ENCODE measurements at places on chromosomes 1 and 21. TPM values are rescaled to one million over a fixed set of nuclear protein-coding genes. Genes with fewer than 3 reads are reported as not detected.
A peak's percentile ranks its signal among the peaks of the same experiment; 100 is the strongest.

RPS6KA1 gene
- 106 TPM for total RNA-seq

UBQLN4 gene
- total RNA-seq, result 37.9 TPM

NPHS2 gene
- not detected for total RNA-seq

KDF1 gene
- total RNA-seq, result 1.2 TPM

PCBP3 gene
- total RNA-seq, result 2.8 TPM

GRCh38 chr1:10724052-10724494 lies 72.4 kb downstream of the CASZ1 start:
- DNase-seq, result no peak
- no peak overlapping the region for H3K27ac ChIP-seq
- H3K4me1 ChIP-seq, result no peaks in the 10 kb centered on the region
- H3K27me3 ChIP-seq, result peaks cover 25% of the 10 kb centered on the region

DNA sequence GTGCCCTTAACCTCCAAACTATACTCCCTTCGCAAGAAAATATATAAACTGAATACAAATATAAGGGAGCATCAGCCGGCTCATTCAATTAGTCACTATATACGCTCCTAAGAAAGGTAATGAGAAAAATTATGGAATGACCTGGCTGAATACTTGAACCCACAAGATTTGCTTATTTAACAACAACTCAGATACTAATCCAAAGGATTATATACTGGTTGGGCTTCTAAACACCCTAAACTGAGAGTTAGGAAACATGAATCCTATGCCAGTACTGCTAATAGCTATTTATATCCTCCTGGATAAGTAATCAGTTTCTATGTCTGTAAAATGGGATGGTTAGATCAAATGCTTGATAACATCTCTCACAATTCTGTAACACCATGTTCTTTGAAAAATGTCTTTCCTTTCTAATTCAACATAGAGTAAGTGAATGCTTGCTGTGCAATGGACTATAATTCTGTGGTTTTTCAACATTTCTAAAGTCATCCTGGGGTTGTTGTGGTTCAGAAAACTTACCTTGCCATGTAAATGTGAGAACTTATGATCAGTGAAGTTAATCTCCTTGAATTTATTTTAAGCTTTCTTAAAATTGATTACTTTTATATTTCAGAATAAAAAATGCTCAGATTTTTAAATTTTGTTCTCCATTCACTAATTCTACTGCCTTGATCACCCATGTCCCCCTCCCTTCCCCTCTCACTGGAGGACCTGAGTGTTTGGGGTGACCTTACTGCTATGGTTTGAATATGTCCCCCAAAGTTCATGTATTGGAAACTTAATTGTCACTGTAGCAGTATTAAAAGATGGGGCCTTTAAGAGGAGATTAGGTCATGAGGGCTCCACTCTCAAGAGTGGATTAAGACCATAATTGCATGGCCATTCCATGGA lies 14.5 kb downstream of the DUSP10 start:
- DNase-seq, result no peak
- H3K27me3 ChIP-seq, result no peaks in the 10 kb centered on the region
- H3K4me1 ChIP-seq, result peaks cover 33% of the 10 kb centered on the region
- no peaks in the 10 kb centered on the region for H3K36me3 ChIP-seq
- H3K27ac ChIP-seq, result peak overlapping the region; percentile 41

DNA sequence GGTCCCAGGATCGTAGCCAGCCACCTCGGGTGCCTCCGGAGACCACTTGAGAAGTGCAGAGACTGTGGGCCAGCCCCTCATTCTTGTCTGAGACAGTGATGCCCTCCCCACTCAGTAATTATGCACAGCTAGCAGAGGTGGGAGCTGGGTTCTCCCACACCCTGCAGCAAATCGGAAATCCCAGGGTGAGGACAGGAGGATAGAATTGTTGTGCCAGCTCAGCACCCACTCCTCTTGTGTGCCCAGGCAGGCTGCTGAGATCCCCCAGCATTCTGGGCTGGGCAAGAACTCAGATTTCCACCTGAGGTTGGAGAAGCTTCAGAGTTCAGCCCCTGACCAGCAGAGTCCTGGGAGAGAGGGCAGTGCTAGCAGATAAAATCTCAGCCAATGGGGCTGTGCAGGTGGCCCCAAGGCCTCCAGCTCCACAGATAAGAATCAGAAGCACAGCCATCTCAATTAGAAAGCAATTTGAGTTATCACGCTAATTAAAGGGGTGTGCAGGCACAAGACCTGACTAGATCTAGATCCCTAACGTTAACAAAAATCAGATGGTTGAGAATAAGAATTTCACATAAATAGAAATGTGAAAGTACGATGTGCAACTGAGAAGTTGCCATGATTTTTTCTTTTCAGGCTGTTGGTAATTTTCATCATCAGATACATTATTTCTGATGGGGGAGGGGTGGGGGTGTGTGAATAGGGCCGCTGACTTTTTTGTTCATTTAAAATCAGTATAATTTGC lies 45.5 kb upstream of the IRF2BP2 start:
- no peaks in the 10 kb centered on the region for H3K36me3 ChIP-seq
- no peaks in the 10 kb centered on the region for H3K4me1 ChIP-seq
- no peaks in the 10 kb centered on the region for H3K27me3 ChIP-seq
- no peak overlapping the region for H3K4me3 ChIP-seq
- no peak overlapping the region for H3K27ac ChIP-seq

- no peaks in the 10 kb centered on the region for H3K27me3 ChIP-seq
- H3K4me1 ChIP-seq, result no peaks in the 10 kb centered on the region
- no peak overlapping the region for H3K4me3 ChIP-seq
- DNase-seq, result no peak
- H3K36me3 ChIP-seq, result no peaks in the 10 kb centered on the region
- H3K27ac ChIP-seq, result no peak overlapping the region
Measured at GRCh38 chr1:58447886-58448285, 98.6 kb downstream of the OMA1 start.

GRCh38 chr1:174190691-174191199 lies 31.4 kb downstream of the RABGAP1L start:
- no peaks in the 10 kb centered on the region for H3K4me1 ChIP-seq
- no peak overlapping the region for H3K4me3 ChIP-seq

DNA sequence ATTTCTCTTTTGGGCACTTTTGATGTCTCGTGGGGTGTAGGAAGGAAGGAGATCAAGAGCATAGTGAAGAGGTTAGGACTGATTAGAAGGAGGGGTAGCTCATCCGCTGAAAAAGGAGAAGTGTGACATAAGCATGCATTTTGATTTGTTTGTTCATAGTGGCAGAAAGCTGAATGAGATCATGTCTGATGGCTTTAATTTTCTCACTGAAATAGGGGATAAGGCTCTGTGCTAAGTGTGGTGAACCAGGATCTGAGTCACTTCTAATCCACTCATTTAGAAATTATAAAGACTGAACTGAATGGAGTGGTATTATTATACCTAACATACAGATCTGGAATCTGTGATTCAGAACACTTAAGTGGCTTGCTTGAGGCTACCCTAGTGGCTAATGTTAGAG lies 344.5 kb downstream of the PDE4B start:
- H3K4me3 ChIP-seq, result no peak overlapping the region
- H3K27me3 ChIP-seq, result no peaks in the 10 kb centered on the region
- no peak for DNase-seq
- no peaks in the 10 kb centered on the region for H3K4me1 ChIP-seq
- H3K27ac ChIP-seq, result no peak overlapping the region

DNA sequence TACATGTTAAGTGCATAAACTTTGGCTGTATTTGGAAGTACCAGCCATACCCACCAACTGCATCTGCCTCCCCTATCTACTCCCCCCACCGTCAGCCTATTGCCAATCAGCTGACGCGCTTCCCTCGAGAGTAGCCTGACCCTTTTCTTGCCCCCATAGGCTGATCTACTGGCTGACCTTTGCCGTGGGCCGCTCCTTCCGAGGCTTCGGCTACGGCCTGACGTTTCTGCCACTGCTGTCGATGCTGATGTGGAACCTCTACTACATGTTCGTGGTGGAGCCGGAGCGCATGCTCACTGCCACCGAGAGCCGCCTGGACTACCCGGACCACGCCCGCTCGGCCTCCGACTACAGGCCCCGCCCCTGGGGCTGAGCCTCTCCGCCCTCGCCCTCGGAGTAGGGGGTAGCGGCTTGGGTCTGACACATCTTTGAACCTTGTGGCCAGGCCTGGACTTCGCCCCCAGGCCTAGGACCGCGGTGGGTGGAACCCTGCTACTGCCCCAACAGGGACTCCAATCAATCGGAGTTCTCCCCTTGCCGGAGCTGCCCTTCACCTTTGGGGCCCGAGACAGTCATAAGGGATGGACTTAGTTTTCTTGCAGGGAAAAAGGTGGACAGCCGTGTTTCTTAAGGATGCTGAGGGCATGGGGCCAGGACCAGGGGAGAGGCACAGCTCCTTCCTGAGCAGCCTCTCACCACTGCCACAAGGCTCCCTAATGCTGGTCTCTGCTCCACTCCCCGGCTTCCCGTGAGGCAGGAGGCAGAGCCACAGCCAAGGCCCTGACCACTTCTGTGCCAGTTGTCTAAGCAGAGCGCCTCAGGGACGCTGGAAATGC lies 4.0 kb downstream of the GLMP start:
- peaks cover 20% of the 10 kb centered on the region for H3K4me1 ChIP-seq
- no peak overlapping the region for H3K4me3 ChIP-seq
- DNase-seq, result no peak
- no peak overlapping the region for H3K27ac ChIP-seq
- peaks cover 9% of the 10 kb centered on the region for H3K36me3 ChIP-seq

DNA sequence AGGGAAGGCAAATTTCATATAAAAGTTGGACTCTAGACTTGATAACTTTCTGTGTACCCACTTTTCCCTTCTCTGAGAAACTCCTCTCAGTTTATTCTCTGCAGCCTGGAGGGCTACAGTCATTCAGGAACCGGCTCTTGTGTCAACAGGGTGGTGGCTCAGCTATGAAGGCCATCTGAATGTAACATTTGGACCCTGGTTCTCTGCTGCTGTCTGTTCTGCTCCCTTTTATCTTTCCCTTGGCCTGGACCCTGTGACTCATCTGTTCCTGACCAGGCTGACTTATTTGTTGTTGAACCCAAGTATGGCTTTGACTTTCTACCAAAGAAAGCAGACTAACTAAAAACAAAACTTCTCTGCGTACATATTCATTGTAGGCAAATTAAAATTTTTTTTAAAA lies 75.4 kb downstream of the CENPF start:
- no peak overlapping the region for H3K27ac ChIP-seq
- H3K4me3 ChIP-seq, result no peak overlapping the region
- DNase-seq, result no peak
- no peaks in the 10 kb centered on the region for H3K36me3 ChIP-seq
- no peaks in the 10 kb centered on the region for H3K27me3 ChIP-seq
- H3K4me1 ChIP-seq, result no peaks in the 10 kb centered on the region

DNA sequence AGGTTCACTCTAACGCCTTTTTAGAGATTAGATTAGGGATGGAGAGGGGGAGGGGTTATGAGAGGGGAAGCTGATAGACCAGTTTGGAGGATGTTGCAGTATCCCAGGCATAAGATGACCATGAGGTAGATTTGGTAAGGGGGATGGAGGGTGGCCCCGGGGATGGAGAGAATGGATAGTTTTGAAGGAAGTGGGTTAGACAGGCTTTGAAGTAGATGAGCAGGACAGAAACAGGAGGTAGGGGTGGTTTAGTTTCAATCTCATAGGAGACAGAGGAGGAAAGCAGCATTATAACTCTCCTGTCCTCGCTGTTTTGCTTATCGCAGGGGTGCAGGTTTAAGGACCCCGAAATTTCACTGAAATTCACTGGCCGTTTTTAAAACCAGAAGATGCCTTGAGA lies 11.8 kb downstream of the UBIAD1 start:
- H3K27me3 ChIP-seq, result no peaks in the 10 kb centered on the region
- peaks cover 56% of the 10 kb centered on the region for H3K4me1 ChIP-seq
- H3K4me3 ChIP-seq, result no peak overlapping the region
- peak overlapping the region; percentile 39 for H3K27ac ChIP-seq
- peaks cover 51% of the 10 kb centered on the region for H3K36me3 ChIP-seq
- no peak for DNase-seq

- DNase-seq, result no peak
- no peak overlapping the region for H3K27ac ChIP-seq
- no peak overlapping the region for H3K4me3 ChIP-seq
- H3K27me3 ChIP-seq, result no peaks in the 10 kb centered on the region
- no peaks in the 10 kb centered on the region for H3K4me1 ChIP-seq
Measured at GRCh38 chr1:203045821-203046594, 19.7 kb downstream of the PPFIA4 start.

GRCh38 chr1:101408212-101409042 lies 171.6 kb downstream of the S1PR1 start:
- no peak overlapping the region for H3K27ac ChIP-seq
- no peak for DNase-seq
- no peaks in the 10 kb centered on the region for H3K27me3 ChIP-seq
- H3K36me3 ChIP-seq, result no peaks in the 10 kb centered on the region
- H3K4me1 ChIP-seq, result no peaks in the 10 kb centered on the region
- H3K4me3 ChIP-seq, result no peak overlapping the region

DNA sequence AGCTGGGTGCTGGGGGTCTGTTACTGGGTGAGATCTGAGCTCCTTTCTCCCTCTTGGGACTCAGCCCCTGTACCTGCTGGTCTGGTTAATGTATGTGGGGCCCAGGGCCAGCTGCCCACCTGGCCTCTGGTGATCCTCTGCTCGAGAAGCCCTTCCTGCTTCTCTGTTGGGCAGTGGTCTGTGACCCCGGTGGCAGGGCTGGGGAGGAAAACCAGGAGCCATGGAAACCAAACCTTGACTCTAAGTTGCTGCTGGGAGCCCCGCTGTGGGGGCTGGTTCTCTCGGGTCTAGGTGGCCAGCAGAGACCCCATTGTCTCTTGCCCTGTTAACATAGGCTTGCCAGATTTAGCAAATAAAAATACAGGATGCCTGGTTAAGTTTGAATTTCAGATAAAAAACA lies 1.3 kb downstream of the PADI1 start:
- H3K27me3 ChIP-seq, result no peaks in the 10 kb centered on the region
- peaks cover 38% of the 10 kb centered on the region for H3K4me1 ChIP-seq
- no peak overlapping the region for H3K4me3 ChIP-seq
- no peaks in the 10 kb centered on the region for H3K36me3 ChIP-seq

DNA sequence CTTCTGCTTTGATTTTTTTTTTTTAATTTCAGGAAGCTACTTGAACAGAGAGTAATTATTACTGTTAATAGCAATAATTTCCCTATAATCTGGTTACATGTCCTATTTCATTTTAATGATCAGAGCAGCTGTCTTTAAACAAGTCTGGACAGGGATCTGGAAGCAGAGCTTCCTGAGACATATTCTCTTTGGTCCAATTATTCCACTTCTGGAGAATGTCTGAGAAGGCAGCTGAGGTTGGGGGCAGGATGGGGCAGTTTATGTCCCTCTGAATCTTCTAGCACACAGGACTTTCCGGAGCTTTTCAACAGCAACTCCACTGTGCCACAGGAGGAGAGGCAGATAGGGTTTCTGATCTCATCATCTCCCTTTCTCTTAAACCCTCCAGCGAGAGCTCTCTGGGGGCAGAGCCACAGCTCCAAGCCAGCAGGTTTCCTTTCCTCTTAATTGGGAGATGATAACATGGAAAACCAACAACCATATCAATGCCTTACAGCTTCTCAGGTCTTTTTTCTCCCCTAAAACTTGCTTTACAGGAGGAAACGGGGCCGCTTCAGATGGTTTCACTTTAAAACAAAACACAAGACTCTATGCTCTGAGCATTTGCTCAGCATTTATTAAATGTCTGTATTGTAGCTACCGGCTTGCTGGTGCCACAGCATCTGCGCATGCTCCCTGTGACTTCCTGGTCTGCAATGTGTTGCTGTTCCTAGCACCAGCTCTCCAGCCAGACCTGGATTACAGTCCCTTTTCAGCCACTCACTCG lies 425.7 kb upstream of the USP24 start:
- H3K27me3 ChIP-seq, result no peaks in the 10 kb centered on the region
- no peaks in the 10 kb centered on the region for H3K4me1 ChIP-seq

- no peak for DNase-seq
- peaks cover 14% of the 10 kb centered on the region for H3K27me3 ChIP-seq
- no peaks in the 10 kb centered on the region for H3K36me3 ChIP-seq
- no peaks in the 10 kb centered on the region for H3K4me1 ChIP-seq
Measured at GRCh38 chr1:225509770-225510169, 81.9 kb upstream of the LBR start.

- H3K27me3 ChIP-seq, result no peaks in the 10 kb centered on the region
- no peak overlapping the region for H3K4me3 ChIP-seq
Measured at GRCh38 chr1:1956586-1957532, 37.8 kb upstream of the TMEM52 start.

All from T-cell (primary cell).